HTR-8/SVneo (cell line): ENCODE measurements at places on chromosomes 11 and 22.

GRCh38 chr11:128022007-128022368 is 565.4 kb downstream of the ETS1 start:
- DNase-seq, result no peak

GRCh38 chr22:45867118-45867905 is 109.7 kb downstream of the WNT7B start:
- DNase-seq, result no peak

DNA sequence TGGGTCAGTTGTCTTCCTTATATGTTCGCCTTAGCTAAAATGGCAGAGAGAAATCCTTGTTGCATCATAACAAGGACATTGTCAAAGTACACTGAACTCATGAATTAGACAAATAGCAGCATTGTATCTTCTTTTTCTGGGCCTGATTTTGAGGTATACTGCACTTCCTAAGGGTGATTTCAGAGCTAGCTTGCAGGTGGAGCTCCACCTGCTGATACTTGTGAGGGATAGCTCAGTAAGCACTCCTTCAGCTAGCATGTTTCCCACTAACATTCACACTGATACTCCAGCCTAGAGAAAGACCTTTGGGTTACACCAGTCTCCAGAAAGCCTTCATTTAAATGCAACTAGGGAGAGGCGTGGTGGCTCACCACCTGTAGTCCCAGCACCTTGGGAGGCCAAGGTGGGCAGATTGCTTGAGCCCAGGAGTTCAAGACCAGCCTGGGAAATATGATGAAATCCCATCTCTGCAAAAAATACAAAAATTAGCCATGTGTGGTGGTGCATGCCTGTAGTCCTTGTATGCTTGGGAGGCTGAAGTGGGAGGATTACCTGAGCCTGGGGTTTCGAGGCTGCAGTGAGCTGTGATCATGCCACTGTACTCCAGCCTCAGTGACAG is 29.8 kb downstream of the JAM3 start:
- no peak for DNase-seq

- no peak for DNase-seq
These were observed 20.7 kb downstream of the ADAMTS15 start for GRCh38 chr11:130469181-130469580.

- no peak for DNase-seq
These were observed 100.6 kb upstream of the HSD17B12 start for GRCh38 chr11:43579919-43580276.

DNA sequence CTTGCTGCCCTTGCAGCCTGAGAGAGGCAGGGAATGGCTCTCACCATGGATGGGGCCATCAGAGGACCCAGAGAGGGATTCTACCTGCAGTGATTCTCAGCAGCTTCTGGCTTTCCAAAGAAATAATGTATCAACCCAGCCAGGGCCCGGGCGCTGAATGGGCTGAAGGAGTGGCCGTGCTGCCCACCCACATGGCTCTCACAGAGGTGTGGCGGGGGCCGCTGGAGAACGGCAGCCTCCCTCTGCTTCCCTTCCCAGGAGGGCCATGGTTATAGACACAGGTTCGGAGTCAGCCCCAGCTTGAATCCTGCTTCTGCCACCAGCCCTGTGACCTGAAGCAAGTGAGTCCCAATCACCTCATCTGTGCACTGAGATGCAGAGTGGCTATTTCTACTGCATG is 82.7 kb downstream of the THAP12 start:
- no peak for DNase-seq

- no peak for DNase-seq
These were observed 530 bp downstream of the USP35 start for GRCh38 chr11:78189174-78189724.

DNA sequence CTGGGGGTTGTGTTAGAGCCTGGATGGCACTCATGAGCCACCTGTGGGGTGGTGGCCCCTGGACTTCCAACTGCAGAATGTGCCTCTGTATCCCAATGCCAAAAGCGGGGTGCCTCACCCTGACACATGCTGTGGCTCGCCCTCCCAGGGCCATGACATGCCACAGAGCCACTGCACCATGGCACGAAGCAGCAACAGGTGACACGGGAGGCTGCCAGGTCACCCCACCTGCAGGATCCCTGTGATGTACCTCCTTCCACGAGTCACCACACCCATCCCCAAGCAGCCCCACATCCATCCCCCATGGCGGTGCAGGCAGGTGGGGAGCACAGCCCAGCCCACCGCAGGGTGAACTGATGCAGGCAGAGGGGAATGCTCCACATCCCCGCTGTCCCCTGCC is 14.8 kb downstream of the NECTIN1 start:
- DNase-seq, result no peak

DNA sequence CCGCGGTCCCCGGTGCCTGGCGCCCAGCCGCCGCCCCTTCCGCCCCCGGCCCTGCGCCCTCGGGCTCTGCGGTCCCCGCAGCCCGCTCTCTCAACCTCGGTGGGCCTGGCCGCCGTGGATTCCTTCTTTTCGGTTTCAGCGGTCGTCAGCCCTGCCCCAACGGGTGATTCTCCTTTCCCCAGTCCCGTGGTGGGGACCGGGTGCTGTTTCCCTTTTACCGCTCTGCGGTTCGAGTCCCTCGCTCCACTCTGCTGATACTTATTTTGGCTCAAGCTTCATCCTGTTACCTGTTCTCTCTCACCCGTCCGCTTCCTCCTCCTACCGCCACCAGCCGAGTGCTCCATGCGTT is 494 bp downstream of the ZDHHC5 start:
- DNase-seq, result no peak

DNA sequence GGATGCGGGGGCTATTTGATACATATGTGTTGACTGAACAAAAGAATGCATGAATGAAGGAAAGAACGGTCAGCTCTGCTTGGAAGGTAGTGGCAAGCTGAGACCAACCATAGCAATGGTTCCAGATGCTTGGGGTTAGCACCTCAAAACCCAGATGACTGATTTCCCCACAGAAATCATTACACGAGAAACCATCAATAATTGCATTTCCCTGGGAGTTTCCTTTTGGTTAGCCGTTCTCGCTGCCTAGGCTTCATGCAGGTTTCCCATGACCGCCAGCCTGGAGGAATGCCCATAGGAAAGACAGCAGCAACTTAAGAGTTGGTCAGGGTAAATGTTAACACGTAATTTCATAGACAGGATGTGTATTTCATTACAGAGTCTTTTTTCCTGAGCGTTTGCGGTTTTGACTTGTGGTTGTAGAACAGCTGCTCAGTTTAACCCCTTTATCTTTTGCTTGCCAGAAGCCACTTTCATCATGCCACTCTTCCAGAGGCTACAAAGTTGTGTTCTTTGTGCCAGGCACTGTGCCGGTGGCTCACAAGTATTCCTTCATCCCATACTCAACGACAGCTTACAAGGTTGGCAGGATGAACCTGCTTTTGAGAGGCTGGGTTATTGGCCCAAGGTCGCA is 2.8 kb downstream of the IL17RA start:
- DNase-seq, result no peak

DNA sequence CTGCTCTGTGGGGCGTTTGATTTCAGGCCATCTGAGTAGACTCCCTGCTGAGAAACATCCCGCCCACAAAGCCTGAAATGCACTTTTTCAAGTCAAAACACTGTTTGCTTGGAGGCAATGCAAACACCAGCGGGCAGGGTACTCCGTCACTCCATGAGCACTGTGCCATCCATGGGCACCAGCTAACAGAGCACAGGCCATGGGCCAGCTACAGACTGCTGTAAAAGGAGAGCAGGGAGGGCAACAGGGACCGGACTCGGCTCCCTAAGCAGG is 16.6 kb upstream of the EFCAB6 start:
- DNase-seq, result no peak

DNA sequence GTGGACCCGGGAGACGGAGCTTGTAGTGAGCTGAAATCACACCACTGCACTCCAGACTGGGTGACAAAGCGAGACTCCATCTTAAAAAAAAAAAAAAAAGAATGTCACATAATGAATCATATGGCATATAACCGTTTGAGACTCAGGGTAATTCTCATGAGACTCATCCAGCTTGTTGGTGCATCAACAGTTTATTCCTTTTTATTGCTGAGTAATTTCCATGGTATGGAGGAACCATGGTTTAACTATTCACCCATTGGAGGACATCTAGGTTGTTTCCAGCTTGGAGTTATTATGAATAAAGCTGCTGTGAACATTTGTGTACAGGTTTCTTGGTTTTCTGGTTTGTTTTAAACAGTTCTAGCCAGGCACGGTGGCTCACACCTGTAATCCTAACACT is 25.3 kb downstream of the PPARA start:
- no peak for DNase-seq

GRCh38 chr11:113261709-113262475 is 52.5 kb upstream of the TTC12 start:
- no peak for DNase-seq

DNA sequence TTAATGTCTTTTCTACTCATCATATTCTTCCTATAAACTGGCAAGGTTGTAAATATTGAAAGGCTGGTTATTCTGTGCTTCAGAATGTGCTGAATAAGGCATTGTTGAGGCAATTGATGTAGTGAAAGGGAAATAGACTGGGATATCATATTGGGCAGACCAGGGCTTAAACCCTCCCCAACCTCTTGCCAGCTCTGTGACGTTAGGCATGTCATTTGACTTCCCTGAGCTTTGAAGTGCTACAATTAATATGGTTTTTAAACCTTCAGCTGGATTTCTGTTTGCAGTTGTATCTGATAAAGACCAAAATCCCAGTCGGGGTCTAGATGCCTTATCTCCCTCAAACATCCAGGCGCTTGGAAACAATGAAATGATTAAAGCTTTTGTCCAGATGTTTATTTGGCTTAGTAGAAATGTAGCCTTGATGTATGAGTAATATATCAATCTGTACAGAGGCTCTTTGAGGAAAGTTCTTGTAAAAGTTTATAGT is 208.1 kb downstream of the DBX1 start:
- DNase-seq, result no peak
